H1 (cell line): ENCODE measurements at places on chromosomes 13 and 19. TPM values are rescaled to one million over a fixed set of nuclear protein-coding genes. Genes with fewer than 3 reads are reported as not detected.

The RGCC gene
- 0.17 TPM in 1 of 2 replicates, not detected in the other for polyA plus RNA-seq

GRCh38 chr13:95677564-95678266 lies 776 bp downstream of the DNAJC3 start:
- DNase-seq, result no peak

The PLPP2 gene
- polyA plus RNA-seq, result 195 and 326 TPM in 2 replicates

DNA sequence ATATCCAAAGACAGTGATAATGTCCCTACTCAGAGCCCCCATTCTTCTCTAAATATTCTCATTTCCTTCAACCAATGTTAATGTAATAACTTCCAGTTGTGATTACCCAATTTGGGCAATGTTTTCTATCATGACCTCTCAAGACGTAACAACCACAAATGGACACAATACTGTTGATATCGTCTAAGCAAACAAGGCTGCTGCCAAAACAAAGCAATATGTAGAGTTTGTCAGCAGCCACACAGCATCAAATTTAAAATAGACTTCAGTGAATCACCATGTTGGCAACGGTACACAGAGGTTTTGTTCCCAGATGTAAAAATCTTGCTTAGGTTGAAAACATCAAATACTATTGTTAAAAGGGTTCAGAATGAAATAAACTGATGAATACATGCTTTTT lies 205.1 kb downstream of the DACH1 start:
- no peak for DNase-seq
